ENCODE measurements at places on chromosomes 7 and 10.

DNA sequence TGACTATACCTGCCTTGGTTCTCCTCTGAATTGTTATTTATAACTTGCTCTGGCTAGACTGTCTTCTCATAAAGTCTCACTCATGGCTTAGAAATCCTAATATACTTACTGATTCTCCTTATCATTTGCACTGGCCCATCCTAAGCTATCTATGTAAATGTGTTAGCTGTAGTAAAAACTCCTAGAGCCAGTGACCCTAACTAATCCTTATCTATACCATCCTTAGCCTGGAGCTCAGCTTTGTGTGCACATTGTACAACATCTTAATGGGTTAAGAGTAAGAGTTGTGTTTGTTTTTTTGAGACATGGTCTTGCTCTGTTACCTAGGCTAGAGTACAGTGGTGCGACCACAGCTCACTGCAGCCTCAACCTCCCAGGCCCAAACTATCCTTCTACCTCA lies 40.8 kb downstream of the LAMB4 start:
- DNase-seq: no peak

- peak; percentile 56 for DNase-seq
Measured at GRCh38 chr7:111168182-111168581, 77.3 kb downstream of the LRRN3 start.

- no peak for DNase-seq
Measured at GRCh38 chr10:5450605-5451384, 38.4 kb downstream of the NET1 start.

DNA sequence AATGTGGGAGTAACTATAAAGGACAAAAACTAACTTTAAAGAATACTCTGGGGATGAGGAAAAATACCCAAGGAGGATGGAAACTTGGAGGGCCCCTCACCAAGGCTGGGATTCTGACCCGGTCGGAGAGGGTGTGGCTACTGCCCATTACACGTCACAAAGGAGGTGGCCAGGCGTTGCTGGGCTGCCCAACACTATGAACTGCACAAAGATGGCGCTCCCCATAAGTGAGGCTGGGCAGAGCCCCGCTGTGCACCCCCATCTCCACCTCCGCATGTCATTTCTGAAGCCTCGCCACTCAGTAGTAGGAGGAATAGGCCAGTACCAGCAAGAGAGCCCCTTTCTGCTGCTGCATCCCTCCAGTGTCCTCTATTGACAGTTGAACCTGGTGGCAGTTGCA lies 290.1 kb upstream of the ZNF32 start:
- DNase-seq: no peak

GRCh38 chr7:101743241-101743994 lies 74.0 kb upstream of the CUX1 start:
- peak; percentile 26 for DNase-seq

All from urinary bladder (tissue), 4 donors.